NK-92 treated with Interleukin-12 subunit alpha and Interleukin-12 subunit beta, amount 100 ng/mL, for 24 hours (cell line): ENCODE measurements at places on chromosomes 6 and 20.

GRCh38 chr6:170139531-170139930 lies 151.3 kb downstream of the DLL1 start:
- no peak for DNase-seq

- DNase-seq, result no peak
These were observed 678.6 kb upstream of the CITED2 start for GRCh38 chr6:140052736-140053729.

DNA sequence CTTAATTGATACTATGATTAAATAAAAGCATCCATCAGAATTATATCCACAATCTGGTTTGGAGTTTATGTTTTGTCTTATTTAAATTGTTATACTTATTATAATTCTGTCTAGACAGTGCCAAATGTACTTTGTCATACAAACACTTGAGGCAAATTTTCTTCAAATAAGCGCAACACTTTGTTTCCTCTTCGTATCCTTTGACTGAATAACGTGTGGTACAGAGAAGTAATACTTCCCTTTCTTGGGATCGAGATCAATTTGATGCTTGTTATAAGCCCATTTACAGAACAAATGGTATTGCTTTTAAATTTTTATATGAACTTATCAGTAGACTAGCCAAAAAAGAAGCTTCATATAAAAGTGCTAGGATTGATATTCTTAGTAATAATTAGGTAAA lies 111.0 kb downstream of the ATG5 start:
- DNase-seq, result no peak

- no peak for DNase-seq
These were observed 183.1 kb downstream of the PRDM13 start for GRCh38 chr6:99789767-99790166.

DNA sequence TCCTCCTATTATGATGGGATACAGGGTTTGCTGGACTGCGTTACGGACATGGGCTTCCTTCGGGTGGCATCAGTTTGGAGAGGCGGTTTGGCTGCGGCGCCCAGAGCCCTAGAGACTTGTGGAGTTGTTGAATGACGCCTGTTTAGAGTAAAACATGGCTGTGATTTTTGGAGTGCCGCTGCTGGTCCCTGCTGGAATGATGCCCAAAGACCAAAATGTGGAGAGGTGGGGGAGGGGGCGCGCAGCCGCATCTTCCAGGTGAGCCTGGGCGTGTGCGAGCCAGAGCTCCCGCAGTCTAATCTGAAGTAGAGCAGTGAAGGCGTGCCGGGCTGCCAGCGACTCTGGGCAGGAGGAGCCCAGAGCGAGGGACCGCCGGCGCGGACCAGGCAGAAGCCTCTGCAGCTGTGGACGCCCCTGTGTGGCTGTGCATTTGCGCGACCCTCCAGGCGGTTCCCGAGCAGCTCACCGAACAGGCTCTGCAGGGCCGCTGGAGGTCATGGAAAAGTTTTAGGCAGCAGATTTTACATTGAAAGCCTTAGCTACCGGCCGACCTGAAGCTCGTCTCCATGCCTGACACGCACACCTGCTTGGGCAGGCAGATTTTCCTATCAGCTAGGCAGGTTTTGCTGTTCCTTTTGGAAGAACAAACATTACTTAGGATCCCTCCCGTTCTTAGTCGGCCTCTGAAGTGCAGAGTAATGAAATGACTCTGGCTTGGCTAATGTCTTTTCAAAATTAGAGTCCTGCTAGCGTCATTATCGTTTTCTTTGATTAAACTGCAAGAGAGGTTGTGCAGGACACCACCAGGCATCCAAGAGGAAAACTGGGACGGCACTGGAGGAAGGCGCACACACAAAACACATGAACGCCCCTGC lies 298.2 kb downstream of the PHACTR1 start:
- DNase-seq, result no peak

- no peak for DNase-seq
These were observed 9.4 kb upstream of the AVP start for GRCh38 chr20:3093861-3094361.

GRCh38 chr20:18314786-18315406 lies 26.6 kb downstream of the ZNF133 start:
- DNase-seq, result no peak

DNA sequence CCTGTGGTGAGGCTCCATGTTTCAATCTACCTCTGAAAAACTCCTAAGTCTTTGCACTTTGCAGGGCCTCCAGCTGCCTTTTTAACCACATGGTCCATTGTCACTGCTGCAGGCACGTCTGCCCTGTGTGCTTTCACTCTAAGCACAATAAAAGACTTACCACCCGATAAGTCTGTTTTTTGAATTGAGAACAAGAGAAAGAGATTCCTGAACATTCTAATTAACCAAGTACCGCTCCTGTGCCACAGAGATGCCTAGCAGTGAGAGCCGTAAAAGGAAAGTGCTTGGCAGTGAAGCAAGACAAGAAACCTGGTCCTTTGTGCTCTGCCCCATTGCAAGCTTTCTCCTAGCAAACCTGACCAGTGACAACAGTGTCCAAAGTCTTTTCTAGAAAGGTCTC lies 487.6 kb upstream of the FLRT3 start:
- no peak for DNase-seq

GRCh38 chr6:107418118-107418517 lies 41.2 kb downstream of the PDSS2 start:
- DNase-seq, result no peak

- no peak for DNase-seq
These were observed 92.8 kb downstream of the TAF4 start for GRCh38 chr20:61972636-61973508.

DNA sequence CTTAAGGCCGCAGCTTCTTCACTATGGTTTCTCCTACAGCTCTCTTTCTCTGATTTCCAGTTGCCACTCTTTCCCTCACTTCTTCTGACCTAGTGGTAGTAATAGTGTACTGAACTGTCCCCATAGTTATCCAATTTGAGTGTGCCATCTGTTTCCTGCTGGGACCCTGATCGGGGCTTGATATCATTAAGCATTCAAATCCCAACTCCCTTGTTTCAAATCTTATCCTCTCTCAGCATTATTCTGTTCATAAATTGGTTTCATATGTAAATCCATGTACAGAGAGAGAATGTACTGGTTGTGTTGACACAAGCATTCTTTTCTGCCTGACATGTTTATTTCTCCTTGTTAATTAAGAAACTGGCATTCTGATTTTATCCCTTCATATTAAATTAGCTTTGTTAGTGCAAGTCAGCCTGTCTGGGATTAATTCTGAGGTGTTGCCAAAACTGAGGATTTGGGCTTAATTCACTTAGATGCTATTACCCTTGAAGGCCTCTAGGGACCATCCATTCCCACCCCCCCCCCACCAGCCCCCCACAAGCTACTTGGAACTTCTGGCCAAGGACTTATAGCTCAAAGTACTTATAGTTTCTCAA lies 84.6 kb upstream of the PROKR2 start:
- DNase-seq, result no peak

- DNase-seq, result no peak
These were observed 57.8 kb upstream of the NKAIN2 start for GRCh38 chr6:123745895-123746294.

GRCh38 chr6:10578723-10579122 lies 57.6 kb downstream of the GCNT2 start:
- DNase-seq, result no peak
